Stimulated activated CD8-positive, alpha-beta memory T cell treated with anti-CD3 and anti-CD28 coated beads, Interleukin-2, amount 100 ng/mL, for 1 hour (primary cell): ENCODE measurements at places on chromosomes 11 and 22.

DNA sequence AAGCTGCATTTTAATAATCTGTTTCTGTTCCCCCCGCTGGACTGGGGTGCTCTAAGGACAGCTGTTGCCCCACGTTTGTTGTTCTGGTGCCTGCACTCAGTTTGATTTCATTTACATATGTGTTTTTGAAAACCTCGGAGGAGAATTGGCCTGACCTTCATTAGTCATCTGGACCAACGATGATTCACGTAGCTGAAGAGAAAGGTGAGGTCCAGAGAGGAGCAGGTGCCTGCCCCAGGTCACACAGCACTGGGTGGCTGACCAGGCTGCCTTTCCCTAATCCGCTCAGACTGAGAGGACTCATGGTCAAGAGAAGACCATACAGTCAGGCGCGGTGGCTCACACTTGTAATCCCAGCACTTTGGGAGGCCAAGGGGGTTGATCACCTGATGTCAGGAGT is 3.8 kb downstream of the CSDC2 start:
- DNase-seq, result no peak

- no peak for DNase-seq
Measured at GRCh38 chr11:78193806-78194205, 5.1 kb downstream of the USP35 start.

- DNase-seq, result peak; percentile 72
Measured at GRCh38 chr22:41682033-41682807, 6.4 kb downstream of the SNU13 start.

- DNase-seq, result no peak
Measured at GRCh38 chr11:36061471-36061870, 117.6 kb downstream of the LDLRAD3 start.

DNA sequence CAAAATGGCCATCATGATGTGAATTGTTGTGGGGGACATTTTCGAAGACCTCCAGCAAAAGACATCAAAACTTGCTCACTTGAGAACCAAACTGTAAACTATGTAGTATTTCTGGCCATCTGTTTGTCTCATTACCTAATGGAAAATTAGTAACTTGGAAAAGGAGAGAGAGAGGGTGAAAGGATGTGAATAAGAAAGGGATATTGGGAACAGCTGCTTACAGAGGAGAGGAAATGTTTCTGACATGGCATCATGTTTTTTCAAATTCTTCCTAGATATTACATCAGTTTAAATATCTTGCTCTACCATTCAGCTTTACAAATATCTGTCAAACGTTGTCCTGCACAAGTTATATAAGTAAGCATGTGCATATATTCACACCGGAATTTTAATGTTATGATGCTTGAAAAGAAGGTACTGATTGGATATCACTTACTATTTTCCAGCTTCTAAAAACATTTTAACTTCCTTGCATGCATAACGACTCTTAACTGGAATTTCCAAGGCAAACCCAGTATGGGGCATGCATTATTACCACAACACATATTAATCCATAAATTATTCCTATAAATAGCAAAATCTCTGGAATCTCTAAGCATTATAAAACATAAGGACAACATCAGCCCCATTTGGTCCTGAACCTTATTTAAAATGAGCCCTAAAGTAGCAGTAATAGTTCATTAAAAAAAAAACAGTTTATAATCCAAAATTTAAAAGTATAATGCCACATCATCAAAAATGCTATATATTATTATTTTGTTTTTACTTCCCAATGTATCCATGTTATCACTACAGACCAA is 20.0 kb downstream of the GUCY1A2 start:
- no peak for DNase-seq

GRCh38 chr11:3136546-3137455 is 28.3 kb downstream of the OSBPL5 start:
- DNase-seq, result no peak

DNA sequence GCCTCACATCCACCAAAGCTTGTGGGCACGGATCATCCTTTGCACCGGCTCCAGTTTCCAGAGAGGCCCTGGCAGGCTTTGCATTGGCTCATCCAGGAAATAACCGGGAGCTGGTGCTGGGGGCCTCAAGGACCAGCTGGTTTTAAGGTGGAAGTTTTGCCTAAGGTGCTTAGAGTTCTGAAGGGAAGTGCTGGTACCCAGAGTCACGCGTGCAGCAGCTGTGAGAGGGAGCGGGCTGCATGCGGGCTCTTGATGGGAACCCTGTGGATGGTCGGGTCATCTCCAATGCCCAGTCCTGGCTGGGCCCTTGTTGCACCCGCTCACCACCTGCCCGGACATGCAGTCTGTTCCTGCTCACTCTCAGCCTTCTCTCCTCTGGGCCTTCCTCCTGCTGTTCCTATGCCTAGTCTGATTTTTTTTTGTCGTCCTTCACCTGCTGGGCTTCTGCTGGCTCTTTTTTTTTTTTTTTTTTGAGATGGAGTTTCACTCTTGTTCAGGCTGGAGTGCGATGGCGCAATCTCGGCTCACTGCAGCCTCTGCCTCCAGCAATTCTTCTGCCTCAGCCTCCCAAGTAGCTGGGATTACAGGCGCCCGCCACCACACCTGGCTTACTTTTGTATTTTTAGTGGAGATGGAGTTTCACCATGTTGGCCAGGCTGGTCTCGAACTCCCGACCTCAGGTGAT is 24.0 kb upstream of the PRR5 start:
- DNase-seq, result no peak

- no peak for DNase-seq
Measured at GRCh38 chr11:102192349-102193066, 82.3 kb downstream of the YAP1 start.

DNA sequence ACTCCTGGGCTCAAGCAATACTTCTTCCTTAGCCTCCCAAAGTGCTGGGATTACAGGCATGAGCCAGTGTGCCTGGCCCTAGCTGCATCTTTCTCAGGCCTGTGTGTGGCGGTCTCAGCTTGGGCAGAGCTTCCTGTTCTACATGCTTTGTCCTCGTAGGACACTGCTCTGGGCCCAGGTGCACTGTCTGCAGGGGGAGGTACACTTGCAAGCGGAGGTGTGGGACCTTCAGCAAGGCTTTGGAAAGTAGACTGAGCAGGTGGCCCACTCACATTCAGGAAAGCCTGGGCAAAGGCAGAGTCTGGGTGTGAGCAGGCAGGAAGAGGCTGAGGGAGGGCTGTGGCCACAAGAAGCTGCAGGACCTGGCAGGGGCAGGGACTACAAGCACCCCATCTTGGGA is 33.6 kb upstream of the SUSD2 start:
- no peak for DNase-seq

- DNase-seq, result no peak
Measured at GRCh38 chr11:2892967-2893528, 7.5 kb upstream of the CDKN1C start.

DNA sequence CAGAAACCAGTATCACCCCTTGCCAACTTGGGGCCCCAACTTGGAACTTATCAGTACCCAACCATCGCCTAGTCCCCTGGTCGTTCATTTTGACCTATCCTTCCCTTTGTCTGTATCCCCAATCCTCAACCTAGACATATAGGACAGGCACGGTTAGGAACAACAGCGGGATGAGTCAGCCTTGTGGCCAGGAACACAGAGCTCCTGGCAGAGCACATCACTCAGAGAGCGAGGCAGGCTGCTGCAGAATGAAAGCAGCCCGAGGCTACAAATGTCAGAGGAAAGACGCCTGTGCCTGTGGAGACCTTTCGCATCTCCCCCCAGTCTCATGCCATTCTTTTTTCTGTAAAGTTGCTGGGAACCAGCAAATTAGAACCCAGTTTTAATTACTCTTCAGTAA is 14.6 kb downstream of the DKK3 start:
- no peak for DNase-seq

- peak; percentile 4 for DNase-seq
Measured at GRCh38 chr11:70270877-70271648, 573 bp downstream of the PPFIA1 start.

- no peak for DNase-seq
Measured at GRCh38 chr11:66524304-66525040, 14.0 kb downstream of the BBS1 start.

- DNase-seq, result no peak
Measured at GRCh38 chr22:25072406-25072805, 119.9 kb downstream of the KIAA1671 start.

- DNase-seq, result no peak
Measured at GRCh38 chr11:73404048-73404447, 27.8 kb downstream of the RELT start.

DNA sequence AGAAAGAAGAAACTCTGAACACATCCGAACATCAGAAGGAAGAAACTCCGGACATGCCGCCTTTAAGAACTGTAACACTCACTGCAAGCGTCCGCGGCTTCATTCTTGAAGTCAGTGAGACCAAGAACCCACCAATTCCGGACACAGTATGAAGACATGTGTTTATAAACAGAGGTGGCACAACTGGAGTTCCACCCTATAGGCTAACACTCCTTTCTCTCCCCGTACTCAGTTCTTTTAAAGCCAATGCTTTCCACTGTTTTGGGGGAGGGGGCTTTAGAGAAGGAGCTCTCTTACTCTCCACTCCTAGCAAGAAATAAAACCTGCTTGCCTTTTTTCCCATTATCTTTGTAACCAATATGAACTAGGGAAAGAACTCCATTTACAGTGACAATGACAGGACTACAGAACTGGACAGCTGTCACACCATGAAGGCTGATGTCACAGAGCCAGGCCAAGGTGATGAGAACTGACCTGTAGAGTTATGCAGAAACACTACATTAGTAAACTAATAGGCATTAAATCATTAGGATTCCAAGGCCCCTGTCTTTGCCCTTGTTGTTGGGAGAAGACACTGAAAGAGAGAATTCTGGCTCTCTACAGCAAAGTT is 733 bp downstream of the TRIM5 start:
- no peak for DNase-seq

- DNase-seq, result no peak
Measured at GRCh38 chr22:43081968-43082367, 7.2 kb downstream of the TTLL1 start.

DNA sequence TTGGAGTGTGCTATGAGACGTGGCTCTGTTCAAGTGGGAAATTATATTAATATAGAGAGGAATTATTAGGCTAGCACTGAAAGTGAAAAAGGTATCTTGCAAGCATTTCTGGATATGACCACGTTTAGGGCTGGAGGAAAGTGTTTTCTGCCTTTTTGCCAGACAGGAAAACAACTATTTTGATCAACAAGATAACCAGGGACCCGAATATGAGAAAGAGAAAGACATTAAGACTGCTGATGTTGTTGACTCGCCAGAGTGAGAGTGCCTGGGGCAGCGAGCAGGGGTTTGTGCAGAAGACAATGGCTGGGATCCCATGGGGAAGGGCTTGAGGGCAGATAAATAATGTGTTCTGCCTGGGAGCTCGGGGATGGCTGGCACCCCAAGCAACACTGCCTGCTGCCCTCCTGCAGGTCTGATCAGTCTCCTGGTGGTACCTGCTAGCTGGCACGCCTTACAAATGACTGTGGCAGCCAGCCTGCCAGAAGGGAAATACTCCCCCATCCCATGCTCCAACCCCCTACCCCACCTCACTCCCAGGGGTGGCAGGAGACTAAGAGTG is 23.1 kb upstream of the CHST1 start:
- DNase-seq, result no peak

DNA sequence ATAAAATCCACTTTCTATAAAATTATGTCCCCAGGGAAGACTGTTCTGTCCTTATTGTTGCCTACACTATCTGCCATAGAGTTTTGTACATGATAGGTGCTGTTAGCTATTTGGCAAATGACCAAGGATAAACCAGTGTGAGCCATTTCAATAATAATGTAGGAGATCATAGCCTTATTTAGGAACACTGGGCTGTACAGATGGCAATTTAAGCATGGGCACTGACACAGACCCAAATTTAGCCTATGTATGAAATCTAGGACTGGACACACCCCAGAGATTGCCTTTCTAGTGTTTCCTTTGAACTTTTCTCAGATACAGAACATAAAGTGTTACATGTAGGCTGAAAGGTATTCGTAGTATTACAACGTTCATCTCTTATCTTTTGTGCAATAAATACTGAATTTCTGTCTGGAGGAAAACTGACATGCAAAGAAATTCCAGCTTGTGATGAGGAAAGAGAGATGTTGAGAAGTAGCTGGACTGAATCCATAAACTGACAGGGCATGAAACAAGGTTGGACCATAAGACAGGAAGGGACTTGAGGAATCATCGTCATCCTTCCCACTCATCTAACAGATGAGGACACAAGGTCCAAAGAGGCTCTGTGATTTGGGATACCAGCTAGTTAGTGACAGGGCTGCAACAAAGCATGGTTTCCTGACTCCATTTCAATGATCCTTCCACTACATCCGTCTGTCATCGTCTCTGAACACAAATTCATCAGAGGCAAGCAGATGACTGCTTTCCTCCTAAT is 60.3 kb downstream of the TMPRSS5 start:
- no peak for DNase-seq

GRCh38 chr11:2599561-2600189 is 100.1 kb downstream of the KCNQ1OT1 start:
- DNase-seq, result no peak

GRCh38 chr22:49571326-49571725 is 256.3 kb downstream of the BRD1 start:
- no peak for DNase-seq

- DNase-seq, result no peak
Measured at GRCh38 chr11:110734790-110735189, 22.6 kb upstream of the ARHGAP20 start.

GRCh38 chr22:41757502-41757901 is 43.0 kb upstream of the CCDC134 start:
- DNase-seq, result no peak

GRCh38 chr11:57867966-57868365 is 106.4 kb downstream of the CTNND1 start:
- no peak for DNase-seq

- DNase-seq, result peak; percentile 39
Measured at GRCh38 chr11:2420502-2421225, 20.1 kb downstream of the TSSC4 start.

DNA sequence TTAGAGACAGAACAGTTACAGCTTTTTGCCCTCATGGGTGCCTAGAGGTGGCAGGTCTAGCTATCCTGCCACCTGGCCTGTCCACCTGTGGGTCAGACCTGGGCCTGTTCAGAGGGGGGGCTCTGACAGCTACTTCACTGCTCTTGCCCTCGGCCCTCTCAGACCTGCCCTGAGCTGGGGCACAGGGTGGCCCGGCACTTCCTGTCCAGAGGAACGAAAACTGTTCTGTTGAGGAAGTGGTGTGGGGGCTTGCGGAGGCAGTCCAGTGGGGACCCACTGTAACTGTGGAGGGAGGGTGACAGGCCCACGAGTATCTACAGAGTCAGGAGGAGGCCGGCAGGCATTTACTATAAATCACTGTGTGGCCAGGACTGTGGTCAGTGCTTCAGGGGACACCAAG is 16.2 kb downstream of the TESMIN start:
- no peak for DNase-seq

- DNase-seq, result no peak
Measured at GRCh38 chr11:34447044-34447443, 8.3 kb downstream of the CAT start.

GRCh38 chr11:76173663-76174062 is 32.6 kb downstream of the WNT11 start:
- DNase-seq, result no peak

GRCh38 chr11:13135385-13136271 is 126.5 kb downstream of the RASSF10 start:
- DNase-seq, result no peak
